ENCODE measurements at places on chromosomes 11 and 22.

DNA sequence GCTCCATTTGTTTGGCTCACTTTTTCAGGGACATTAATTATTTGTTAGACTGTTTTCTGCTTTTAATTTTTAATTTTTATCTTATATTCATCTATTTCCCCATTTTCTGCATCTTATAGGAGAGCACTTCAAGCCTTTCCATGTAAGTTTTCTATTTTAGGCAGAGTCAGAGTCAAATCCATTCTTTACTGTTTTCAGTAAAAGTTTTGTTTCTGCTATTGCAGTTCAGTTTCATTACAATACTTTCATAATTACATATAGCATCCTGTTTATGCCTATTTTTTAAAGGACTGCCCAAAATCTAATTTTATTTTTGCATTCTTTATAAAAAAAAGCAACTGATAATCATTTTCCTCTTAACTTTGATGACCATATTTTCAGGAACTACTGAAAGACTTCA is 3.8 kb upstream of the OR10A5 start:
- no peak for DNase-seq

DNA sequence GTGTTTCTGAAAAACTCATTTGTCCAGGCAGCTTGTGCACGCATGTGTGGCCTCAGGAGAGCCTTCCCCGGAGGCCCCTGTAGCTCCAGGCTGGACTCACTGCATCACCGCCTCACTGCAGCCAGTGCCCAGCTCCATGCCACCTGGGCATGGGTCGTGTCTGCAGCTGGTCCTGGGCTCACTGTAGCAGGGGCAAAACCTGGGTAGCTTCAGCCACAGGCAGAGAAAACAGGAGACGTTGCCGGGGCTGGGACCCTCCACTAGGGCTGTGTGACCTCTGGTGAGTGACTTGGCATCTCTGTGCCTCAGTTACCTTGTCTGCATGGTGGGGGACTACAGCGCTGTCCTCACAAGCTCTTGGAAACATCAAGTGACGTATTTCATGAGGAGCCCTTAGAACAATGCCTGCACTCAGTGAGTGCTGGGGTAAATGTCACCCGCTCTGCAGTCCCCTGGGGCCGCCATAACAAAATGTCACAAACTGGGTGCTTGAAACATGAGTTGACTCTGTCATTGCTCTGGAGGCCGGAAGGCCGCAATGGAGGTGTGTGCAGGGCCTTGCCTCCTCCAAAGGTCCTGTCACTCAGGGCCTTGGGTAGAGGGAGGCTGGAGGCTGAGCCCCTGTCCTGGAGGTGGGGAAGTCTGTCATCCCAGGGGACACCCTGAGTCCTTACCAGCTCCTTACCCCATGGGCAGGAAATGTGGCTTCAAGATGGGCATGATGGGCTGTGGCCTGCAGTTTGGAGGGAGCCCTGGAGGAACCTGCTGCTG is 488.7 kb downstream of the TBC1D22A start:
- no peak for DNase-seq

- DNase-seq, result no peak
Measured at GRCh38 chr11:109892321-109892794, 200.8 kb upstream of the ZC3H12C start.

DNA sequence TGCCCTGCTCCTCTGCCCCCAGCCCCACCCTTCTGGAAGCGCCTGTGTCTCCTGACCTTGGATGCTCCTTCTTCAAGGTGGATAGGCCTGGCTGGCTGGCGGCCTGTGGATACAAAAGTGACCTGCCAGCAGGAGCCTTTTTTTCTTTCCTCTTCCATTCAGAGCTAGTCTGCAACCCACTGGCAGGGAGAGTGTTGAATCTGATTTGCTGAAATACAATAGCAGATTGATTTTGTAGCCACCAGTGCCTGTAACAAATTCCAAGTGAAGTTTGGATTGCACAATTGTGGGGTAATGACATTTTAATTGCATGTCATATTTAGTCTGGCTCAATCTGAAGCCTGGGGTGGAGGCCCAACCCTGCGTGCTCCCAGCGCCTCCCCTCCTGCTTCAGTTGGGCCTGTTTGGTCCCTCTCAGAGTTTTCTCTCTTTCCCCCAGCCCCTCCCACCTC is 97.2 kb downstream of the GRIK4 start:
- no peak for DNase-seq

All from activated CD4-positive, alpha-beta T cell treated with anti-CD3 and anti-CD28 coated beads for 24 hours (primary cell).